ENCODE measurements at places on chromosomes 5 and 9.

DNA sequence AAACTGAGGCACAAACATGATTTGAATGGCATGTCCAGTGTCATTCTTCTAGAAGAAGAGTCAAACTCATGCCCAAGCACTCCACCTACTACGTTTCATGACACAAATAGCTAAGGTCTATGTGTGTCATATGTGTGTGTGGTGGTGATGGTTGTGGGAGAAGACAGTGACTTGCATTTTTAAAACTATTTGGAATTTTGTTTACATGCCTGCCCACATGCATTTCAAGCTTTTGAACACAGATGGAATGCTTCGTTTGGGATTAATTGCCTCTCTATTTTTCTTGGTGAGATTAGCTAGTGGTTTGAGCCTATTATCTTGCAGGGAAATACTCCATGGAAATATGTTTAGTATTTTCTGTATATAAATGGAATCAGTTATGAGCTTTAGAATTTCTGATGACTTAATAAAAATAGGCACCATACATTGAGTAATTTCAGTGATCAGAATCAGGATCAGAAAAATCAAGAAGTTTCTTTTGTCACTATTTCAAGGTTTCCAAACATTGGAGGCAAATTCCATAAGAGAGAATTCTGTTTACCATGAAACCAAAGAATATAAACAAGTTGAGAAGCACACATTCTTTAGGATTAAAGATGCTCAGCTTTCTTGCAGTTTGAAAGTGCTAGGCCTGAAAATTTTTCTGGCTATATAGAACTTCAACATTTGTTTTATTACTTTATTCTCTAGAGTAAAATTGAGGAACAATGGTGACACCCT is 260.3 kb upstream of the SEMA6A start:
- no peak for DNase-seq

- DNase-seq, result no peak
Observed at GRCh38 chr9:116133163-116133562, 20.4 kb upstream of the PAPPA start.

DNA sequence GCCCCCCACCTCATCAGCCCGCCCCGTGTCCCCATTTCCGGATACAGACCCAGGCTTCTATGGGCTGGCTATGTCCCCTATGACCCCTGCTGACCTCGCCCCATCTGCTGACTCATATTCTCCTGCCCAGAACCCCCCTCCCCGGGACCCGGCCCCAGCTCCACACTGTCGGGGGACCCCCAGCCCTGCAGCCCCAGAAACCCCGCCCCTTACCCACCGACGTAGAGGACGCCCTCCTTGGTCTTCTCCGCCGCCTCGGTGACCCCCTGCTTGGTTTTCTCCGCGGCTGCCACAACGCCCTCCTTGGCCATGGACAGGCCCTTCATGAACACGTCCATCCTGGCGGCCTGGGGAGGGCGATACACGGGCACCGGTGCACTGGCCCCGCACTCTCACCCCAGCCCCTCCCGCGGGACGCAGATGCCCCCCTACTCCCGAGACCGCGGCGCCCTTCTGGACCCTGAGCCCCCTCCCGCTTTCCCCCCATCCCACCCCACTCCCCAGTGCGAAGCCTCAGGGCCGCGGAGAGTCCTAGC is 949 bp downstream of the SNCB start:
- no peak for DNase-seq

DNA sequence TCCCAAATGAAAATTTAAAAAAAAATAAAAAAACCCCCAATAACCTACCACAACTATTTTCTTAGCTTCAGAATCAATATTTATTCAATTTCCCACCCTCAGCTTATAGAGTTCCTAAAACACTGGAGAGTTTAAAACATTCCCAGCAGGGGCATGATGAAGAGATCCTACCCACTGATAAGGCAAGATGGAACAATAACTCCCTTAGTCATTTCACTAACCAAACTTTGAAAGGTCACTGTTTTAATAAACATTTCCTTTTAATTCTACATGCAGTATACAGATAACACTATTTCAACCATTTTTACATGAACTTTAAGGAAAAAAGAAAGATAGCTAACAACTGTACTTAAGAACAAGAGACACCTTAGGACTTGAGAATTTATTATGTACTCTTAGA is 34.9 kb upstream of the ACOT12 start:
- DNase-seq, result no peak

DNA sequence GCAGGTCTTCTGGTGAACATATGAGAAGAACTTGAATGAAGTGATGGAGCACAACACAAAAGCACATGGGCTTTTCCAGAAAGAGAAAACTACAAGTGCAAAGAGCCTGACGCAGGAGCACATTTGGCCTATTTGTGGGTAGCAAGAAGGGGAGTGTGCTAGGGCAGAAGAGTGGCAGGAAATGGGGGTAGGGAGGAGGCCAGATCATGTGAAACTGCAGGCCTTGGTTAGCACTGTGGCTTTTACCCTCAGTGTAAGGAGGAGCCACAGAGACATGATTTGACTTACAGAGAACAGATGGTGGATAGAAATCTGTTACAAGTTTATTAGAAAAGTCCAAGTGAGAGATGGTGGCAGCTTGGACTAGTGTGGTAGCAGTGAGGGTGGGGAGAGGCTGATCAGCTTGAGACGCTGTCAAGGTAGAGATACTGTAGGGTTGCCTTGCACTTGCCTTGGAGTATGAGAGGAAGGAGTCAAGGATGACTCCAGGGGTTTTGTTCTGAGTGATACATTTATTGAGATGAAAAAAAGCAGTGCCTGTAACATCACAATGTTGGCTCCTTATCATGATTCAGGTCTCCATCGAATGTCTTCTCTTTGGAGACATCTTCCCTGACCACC is 126.7 kb downstream of the PPP2R2B start:
- peak; percentile 91 for DNase-seq

- DNase-seq, result no peak
Observed at GRCh38 chr5:15501091-15501791, 1.3 kb downstream of the FBXL7 start.

GRCh38 chr9:4805191-4805918 is 12.6 kb downstream of the RCL1 start:
- DNase-seq, result no peak

Data from Jurkat, Clone E6-1 (cell line).